NCI-H1105 (cell line): ENCODE measurements at places on chromosomes 4 and X.

DNA sequence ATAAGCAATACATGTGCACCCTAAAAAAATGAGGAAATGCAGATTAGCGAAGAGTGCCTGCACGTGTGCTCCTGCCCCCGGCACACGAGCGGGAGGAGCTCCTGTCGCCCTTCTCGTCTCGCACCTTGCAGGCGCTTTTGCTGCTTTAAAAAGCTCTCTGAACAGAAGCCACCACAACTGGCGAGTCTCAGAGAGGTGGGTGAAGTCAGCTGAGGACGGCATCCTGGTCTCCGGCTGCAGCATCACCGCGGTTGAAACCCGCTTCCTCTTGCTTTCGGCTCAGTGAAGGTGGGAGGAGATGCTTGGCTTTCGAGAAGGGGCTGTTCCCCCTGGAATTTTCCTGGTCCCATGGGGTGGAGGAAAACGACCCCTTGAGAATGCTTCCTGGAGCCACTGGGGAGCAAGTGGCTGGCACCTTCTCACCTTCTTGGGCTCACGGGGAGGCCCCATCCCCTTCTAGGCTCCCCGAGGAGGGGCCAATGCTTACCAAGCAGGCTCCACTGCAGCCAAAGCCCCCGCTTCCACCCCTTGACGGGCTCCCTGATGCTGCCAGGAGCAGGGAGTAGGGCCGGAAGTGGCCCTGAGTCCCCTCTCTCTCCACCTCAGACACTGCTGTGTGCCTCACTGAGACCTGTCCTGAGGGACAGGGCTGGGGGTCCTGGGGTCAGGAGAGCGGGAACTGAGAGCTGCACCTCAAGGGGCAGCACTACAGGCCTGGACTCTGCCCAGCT, 29.2 kb upstream of the MXD4 start:
- DNase-seq = no peak

GRCh38 chrX:129932821-129933321, 26.9 kb downstream of the UTP14A start:
- DNase-seq = no peak

GRCh38 chrX:2867206-2867605, 38.5 kb downstream of the GYG2 start:
- no peak for DNase-seq

- DNase-seq = no peak
These were observed 150.8 kb upstream of the CXCL13 start for GRCh38 chr4:77454858-77455257.

- no peak for DNase-seq
These were observed 210.0 kb downstream of the HS3ST1 start for GRCh38 chr4:11218692-11219091.

GRCh38 chr4:173532725-173533511, 2.9 kb upstream of the HAND2 start:
- DNase-seq = no peak

- peak; percentile 4 for DNase-seq
These were observed 30.2 kb upstream of the NKX6-1 start for GRCh38 chr4:84529169-84529751.
